ENCODE measurements at places on chromosomes 12 and 14. TPM values are rescaled to one million over a fixed set of nuclear protein-coding genes. Genes with fewer than 3 reads are reported as not detected.

Gene TBC1D30
- total RNA-seq, result 2.0 TPM

Gene DNM1L
- 47.8 TPM for total RNA-seq

Gene STXBP6
- 6.4 TPM for total RNA-seq

Gene SRSF5
- 273 TPM for total RNA-seq

Gene VTI1B
- 76.5 TPM for total RNA-seq

Gene RND1
- total RNA-seq, result 0.23 TPM

Gene C12orf50
- total RNA-seq, result 0.20 TPM

Gene EFS
- 34.6 TPM for total RNA-seq

Gene LBHD2
- not detected for total RNA-seq

Gene RERG
- 36.7 TPM for total RNA-seq

Gene DENND5B
- total RNA-seq, result 68.3 TPM

Gene CLEC4E
- total RNA-seq, result not detected

Gene DNAH10
- total RNA-seq, result 1.5 TPM

Gene SRRM4
- not detected for total RNA-seq
